ENCODE measurements at places on chromosomes 4 and X.

DNA sequence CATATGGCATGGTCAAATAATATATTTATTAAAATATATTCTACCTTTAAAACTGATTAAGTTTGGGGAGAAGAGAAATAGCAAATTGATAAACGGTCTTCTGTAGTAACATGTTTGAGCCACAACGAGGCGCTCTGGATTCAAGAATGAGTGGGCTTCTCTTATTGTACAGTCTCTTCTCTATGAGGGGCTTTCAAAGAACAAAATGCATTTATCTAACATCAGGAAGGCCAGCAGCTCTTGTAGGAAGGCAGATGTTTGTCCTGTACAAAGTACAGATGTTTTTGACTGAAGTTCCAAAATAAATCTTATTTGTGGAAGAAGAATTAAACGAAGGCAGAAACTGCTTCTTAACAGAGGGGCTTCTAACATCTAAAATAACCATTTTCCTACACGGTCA, 153.6 kb downstream of the RASL11B start:
- DNase-seq, result no peak

GRCh38 chrX:95797344-95797743, 887.3 kb upstream of the DIAPH2 start:
- no peak for DNase-seq

GRCh38 chr4:104749062-104749461, 254.4 kb upstream of the CXXC4 start:
- DNase-seq, result no peak

DNA sequence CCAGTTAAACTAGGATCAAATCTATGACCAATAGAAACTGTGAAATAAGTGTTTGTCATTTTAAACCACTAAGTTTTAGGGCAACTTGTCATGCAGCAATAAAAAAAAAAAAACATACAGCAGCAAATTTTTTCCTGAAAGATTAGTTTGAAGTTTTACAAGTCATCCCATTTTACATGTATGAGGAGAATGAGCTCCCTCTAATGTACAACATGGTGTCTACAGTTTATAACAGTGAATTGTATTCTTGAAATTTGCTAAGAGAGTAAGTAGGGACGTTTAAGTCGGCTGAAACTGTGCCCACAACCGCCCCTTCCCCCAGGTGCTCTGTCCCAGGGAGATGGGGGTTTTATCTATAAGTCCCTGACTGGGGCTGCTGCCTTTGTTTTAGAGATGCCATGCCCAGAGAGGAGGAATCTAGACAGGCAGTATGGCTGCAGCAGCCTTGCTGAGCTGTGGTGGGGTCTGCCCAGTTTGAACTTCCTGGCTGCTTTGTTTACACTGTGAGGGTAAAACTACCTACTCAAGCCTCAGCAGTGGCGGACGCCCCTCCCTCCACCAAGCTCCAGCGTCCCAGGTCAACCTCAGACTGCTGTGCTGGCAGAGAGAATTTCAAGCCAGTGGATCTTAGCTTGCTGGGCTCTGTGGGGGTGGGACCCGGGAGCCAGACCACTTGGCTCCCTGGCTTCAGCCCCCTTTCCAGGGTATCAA, 499.3 kb upstream of the CT83 start:
- no peak for DNase-seq

DNA sequence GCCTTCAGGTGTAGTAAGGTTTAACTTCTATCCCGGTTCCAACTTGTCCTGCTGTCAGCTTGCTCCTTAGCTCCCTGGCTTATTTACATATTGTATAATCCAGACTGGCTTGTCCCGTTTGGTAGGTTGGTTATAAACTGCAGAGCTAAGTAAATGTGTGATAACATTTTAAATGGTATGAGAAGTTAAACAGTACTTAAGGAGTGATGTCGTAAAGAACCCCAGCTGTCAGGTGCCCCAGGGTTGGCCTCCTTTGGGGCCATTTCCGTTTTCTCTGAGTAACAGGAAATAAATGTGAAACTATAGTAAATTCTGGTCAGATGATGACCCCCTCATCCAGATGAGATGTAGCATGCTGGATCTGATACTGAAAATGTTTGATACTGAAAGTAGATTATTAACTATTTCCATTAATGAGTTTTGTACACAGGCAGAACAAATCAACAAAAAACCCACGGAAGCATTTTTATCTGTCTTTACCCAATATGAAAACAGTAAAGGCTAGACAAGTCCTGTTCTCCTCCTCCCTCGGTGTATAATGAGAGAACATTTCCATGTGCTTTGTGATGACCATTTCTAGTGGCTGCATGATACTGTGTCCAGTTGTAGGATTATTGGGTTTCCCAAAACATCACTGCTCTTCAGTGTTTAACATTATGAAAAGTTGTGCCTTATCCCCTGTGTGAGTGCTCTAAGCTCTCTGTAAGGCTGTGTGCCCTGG, 22.4 kb downstream of the GAB1 start:
- peak; percentile 31 for DNase-seq

DNA sequence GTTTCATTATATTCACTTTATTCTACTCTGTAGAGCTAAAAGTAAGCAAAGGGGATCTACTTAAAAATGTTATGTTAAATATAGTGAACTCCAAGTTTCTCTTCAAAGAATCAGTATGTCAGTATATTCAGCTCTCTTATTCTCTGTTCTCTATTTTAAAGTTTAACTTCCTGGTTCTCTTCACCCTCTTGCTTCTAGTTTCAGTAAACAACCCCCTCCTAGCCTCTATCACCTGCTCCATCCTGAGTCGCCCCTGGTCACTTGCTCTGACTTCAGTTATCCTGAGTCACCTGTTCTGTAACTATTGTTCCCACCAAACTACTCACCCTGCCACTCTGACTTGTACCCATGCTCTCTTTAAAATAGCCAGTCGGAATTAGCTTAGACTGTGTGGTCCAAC, 180.9 kb upstream of the AADAT start:
- DNase-seq, result no peak

DNA sequence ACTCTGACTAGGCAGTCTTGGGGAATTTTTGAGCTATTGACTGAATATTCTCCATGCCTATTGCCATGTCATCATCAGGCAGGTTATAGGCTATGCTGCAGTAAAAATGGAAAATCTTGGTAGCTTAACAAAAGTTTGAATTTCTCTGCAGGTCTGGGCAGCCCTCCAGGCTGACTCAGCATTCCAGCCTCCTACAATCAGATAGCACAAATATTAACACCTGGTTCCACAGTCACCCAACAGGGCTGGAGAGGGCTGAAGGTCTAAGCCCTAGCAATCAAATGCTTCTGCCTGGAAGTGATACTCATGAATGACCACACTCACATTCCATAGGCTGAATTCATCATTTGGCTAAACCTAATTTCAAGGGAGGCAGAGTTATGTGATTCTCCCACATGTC, 9.6 kb upstream of the PPP3CA start:
- DNase-seq, result no peak

- no peak for DNase-seq
Measured at GRCh38 chr4:1427010-1427409, 20.8 kb upstream of the NKX1-1 start.

GRCh38 chr4:183760326-183760725, 101.2 kb downstream of the TRAPPC11 start:
- no peak for DNase-seq

- no peak for DNase-seq
Measured at GRCh38 chrX:140526171-140526570, 21.3 kb upstream of the SOX3 start.

DNA sequence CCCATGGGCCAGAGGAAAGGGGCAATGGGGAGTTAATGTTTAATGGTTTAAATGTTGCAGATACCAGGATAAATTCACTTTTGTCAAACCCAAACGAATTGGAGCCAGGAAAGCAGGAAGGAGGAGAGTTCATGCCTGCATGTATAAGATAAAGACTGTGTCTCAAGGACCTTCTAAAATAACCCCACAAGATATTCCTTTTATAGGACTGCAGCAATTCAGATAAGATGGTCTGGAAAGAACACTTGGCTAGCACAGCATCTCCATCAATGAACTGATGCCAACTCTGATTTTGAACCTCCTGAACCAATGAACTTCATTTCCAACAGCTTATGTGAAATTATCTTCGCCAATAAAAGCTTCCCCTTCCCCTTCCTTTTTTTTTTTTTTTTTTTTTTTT, 31.3 kb upstream of the LONRF3 start:
- DNase-seq, result no peak

DNA sequence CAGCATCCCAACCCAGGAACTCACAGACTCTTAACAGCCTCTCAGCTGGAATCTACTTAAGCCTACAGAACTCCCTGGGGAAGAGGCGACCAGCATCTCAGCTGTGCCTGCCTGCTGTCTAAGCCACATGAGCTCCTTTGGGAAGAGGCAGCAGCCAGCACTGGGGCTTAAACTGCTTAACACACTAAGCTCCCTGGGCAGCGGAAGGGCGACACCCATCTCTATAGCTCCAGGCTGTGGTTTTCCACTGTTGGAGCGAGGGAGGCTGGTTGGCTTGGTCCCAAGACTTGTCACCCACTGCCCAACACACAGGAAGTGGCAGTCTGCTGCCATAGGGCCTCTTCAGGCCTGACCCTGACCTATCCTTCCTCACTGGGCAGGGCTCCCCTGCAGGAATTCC, 1544.1 kb upstream of the ADGRL3 start:
- no peak for DNase-seq

DNA sequence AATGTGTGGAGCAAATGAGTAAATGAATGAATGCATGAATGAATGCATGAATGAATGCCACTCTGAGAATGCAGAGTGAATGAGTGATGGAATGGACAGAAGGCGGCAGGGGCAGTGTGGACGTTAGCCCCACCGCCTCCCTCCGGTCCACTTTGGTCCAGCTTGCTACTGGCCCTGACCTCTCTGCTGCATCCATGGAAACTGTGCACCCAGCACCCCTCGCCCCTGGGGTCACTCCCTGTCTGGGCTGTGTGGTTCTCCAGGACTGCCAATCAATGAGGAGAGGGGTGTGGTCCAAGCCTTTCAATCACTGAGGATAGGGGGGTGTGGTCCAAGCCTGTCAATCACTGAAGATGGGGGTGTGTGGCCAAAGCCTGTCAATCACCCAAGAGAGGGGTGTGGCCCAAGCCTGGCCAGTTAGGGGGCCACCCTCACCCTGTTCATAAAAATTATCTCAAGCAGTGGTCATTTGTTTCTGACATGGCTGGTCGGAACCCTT, 39.2 kb upstream of the ASMTL start:
- peak; percentile 65 for DNase-seq

DNA sequence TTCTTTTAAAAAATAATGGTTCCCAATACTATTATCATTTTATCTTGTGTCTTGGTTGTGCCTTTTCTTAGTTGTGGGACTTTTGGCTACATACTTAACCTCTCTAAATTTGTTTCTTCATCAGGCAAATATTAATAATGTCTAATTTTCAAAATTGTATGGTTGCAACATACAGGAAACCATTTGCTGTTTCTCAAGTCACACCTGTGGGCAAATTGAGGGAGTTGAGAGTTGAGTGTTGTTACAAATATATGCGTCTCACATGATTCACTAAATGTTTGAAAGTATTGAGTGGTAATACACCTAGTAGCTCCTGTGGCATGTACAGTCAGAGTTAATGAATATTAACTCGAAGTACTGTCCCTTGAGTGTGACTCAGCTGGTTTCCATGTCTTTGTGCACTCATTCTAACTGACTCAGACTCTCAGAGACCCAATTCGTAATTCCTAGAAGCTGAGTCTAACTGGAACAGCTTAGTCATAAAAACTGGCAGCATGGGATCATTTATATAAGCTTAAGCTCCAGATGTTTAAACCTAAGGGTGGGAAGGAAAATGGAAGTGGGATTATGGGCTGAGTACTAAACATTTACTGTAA, 802.4 kb downstream of the TRIML1 start:
- no peak for DNase-seq

DNA sequence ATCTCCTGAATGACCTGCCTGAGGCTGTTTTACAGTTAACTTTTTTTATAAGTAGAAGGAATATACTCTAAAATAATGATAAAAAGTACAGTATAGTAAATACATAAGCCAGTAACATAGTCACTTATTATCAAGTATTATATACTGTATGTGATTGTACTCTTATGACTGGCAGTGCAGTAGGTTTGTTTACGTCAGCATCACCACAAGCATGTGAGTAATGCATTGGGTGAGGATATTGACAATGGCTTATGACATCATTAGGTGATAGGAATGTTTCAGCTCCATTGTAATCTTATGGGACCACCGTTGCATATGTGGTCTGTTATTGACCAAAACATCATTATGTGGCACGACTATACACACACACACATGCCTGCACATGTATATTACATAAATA, 20.5 kb downstream of the NUDT9 start:
- DNase-seq, result no peak

DNA sequence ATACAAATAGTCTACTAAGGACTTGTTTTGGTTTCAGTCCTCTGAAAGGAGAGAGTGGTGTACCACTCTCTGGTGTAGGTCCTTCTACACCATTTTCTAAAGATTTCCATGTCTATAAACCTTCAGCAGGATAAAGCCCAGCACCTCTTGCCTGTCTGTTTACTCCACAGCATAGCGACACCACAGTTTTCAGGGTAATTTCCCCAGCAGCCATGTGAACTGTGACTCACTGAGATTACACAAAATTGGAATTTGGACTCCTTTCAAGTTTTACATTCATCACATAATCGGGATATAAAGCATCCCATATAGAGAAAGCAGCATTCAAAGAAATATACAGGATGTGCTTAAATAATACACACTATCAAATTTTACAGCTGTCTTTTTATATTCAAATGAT, 229.6 kb downstream of the PRDM5 start:
- no peak for DNase-seq

- no peak for DNase-seq
Measured at GRCh38 chr4:142324572-142324971, 521.5 kb downstream of the INPP4B start.

- no peak for DNase-seq
Measured at GRCh38 chr4:6466756-6467381, 5.5 kb downstream of the PPP2R2C start.

DNA sequence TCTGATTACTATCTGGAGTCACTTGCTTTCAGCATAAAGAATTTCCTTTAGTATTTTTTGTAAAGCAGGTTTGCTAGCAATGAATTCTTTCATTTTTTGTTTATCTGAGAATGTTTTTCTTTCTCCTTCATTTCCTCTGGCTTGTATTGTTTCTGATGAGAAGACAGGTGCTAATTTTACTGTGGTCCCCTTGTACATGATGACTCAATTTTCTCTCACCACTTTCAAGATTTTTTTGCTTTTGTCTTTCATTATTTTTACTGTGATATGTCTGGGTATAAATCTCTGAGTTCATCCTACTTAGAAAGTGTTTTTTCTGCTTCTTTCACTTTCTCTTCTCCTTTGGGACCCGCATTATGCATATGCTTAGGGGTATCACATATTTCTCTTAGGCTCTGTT, 62.6 kb downstream of the PKD2 start:
- DNase-seq, result no peak

DNA sequence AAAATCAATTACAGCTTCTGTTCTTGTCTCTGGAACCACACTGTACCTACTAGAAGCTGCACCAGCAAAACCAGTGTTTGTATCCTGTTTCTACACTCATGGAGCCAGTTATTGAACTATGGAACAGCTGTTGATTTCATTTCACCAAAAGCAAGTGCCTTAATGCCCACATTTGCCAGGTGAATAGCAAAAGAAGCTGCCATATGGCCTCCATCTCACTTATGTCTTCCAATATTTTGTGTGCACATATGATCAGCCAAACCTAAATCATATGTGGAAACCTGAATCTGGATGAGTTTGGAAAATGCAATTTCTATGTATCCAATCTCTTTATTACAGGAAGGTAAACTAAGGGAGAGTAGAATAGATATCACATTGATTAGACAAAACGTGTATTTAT, 415.8 kb upstream of the GRID2 start:
- DNase-seq, result no peak

GRCh38 chrX:41759817-41760216, 35.8 kb downstream of the GPR82 start:
- no peak for DNase-seq

Data from activated naive CD4-positive, alpha-beta T cell treated with Interleukin-2 at 50 U/mL for 16 hours (primary cell).